Activated CD8-positive, alpha-beta memory T cell treated with anti-CD3 and anti-CD28 coated beads, Interleukin-2, amount 10 ng/mL, durations not matched to agents 7 days and 5 days (primary cell): ENCODE measurements at places on chromosomes 16 and 17. TPM values are rescaled to one million over a fixed set of nuclear protein-coding genes. Genes with fewer than 3 reads are reported as not detected.

Gene MPP2
- 0.61 TPM for total RNA-seq

Gene CAVIN1
- total RNA-seq: 0.66 TPM

Gene TMEM235
- total RNA-seq: not detected

Gene AGRP
- not detected for total RNA-seq

Gene NAGS
- 0.76 TPM for total RNA-seq

Gene ABCC12
- not detected for total RNA-seq

Gene HLF
- 2.5 TPM for total RNA-seq

Gene KCTD5
- total RNA-seq: 34.2 TPM

Gene TMIGD1
- not detected for total RNA-seq

Gene VPS25
- total RNA-seq: 77.8 TPM

Gene FSCN2
- 0.41 TPM for total RNA-seq

DNA sequence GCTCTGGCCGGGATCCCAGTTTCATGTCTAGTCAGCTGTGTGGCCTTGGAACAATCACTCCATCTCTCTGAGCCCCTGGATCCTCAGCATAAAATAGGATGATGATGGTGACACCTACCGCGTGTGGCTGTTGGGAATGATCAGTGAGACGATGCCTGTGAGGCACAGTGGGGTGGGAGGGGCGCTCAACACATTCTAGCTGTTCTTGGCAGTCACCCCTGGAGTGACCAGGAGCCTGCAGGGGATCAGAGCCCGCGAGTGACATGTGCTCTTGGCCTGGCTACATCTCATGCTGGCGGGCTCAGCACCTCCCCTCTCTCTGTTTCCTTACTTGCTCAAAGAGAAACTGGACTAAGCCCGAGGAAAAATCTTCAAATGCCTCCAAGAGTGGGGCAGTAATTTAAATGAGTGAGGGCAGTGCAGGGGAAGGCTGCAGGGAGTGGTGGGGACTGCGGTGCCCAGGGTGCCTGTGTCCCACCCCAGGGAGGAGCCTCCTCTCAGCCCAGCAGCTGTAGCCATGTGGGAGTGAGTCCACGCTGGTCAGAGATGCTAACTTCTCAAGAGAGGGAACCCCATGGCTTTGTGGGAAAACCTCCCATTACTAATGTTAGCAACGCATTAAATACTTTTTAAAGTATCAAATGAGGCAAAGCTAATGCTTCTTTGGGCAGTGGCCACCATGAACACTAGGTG is 23.1 kb upstream of the DOK4 start:
- DNase-seq: no peak

- no peak for DNase-seq
Measured at GRCh38 chr16:49672753-49673152, 183.2 kb downstream of the ZNF423 start.

DNA sequence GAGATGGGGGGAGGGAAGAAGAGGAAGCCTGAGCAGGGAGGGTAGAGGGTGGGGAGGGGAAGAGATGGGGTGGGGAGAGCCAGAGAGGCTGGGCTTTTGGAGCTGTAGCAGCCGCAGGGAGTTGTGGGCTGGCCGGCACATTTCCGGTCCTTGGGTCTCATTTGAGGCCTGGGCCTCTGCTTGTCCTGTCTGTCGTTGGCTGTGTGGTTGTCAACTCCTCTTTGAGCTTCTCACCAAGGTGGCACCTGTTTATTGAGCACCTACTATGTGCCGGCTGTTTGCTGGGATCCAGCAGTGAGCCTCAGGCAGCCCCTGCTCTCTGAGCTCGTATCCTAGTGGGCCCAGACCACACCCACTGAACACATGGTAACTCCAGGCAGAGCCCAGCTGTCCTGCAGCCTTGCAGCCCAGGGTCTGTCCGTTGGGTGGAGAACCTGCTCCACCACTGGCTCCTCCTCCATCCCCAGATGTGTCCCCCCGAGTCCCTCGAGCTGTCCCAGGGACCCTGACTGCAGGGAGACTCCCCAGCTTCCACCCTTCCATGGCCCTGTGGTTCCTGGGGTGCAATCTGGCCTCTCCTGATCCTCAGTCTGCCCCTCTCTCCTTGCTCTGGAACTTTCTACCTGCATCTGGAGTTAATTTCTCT is 164.9 kb downstream of the IRF8 start:
- DNase-seq: no peak

DNA sequence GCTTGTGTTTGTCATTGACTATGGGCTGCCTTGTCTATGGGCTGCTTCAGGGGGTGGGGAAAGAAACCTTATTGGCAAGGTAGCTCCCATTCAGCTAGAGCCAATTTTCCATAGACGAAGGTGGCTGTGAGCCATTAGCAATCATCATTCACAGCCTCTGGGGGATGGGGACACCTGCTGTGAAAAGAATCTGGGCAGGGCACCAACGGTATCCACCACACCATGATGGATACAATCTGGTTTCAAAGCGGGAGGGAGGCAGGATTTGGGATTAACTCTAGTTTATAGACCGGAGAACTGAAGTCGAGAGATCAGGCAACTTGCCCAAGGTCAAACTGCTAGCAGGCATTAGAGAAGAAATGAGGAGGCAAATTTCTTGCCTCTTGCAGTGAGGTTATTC is 182.3 kb downstream of the SHISA9 start:
- DNase-seq: no peak

- DNase-seq: no peak
Measured at GRCh38 chr16:17251496-17251895, 219.3 kb downstream of the XYLT1 start.

- DNase-seq: no peak
Measured at GRCh38 chr16:86626966-86627365, 48.6 kb downstream of the FOXL1 start.

GRCh38 chr16:68636064-68636560 is 9.0 kb upstream of the CDH3 start:
- DNase-seq: no peak

DNA sequence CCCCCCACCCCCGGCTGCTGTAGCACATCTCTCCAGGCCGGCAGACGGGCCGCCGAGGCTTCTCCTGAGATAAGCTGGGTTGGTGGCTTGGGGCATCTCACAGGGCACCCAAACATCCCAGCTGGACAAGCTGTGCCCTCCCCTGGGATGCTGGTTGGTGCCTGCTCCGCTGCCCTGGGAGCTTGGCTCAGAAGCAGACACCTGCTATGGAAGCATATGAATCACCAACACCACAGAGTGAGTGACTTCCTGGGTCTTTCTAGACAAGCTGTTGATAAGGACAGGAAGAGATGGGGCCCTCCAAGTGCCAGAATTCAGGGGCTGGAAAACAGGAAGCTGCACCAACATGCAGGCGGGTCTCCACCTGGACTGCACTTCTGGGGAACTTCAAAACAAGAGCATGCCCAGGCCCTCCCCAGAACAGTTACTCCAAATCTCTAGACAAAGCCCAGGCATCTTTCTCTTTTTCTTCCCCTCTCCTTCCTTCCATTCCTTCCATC is 13.7 kb downstream of the C16orf95 start:
- DNase-seq: no peak

- no peak for DNase-seq
Measured at GRCh38 chr16:25897702-25898101, 205.9 kb downstream of the HS3ST4 start.

- DNase-seq: no peak
Measured at GRCh38 chr16:31532896-31533295, 5.2 kb downstream of the AHSP start.

DNA sequence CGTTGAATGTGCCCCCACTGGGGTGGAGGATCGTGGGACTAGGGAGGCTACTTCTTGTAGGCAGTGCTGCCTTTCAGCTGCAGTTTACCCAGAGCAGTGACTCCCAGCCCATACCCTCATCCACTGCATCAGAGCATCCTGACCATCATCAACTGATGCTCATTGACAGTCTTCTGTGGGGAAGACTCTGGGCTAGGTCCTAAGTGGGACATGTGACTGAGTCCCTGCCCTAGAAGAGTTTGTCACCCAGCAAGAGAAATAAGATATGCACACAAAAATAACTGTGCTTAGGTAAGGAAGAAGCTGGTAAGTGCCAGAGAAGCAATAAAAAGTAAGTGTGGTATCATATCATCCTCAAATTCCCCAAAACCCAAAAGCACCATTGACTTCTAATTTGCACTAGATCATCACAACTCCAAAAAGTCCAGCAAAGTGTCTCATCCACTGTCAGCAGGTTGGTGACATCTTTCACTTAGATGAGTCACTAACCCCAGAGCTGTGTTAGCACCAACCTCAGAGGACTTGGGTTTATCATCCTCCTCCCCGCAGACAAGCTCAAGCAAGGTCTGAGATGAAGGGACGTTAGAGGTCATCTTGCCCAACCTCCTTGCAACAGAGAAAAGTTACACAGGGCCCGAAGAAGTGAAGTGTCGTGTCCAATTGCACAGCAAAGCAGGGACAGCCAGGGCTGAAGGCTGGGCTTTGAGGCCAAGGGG is 99.0 kb downstream of the CCDC182 start:
- peak; percentile 58 for DNase-seq

DNA sequence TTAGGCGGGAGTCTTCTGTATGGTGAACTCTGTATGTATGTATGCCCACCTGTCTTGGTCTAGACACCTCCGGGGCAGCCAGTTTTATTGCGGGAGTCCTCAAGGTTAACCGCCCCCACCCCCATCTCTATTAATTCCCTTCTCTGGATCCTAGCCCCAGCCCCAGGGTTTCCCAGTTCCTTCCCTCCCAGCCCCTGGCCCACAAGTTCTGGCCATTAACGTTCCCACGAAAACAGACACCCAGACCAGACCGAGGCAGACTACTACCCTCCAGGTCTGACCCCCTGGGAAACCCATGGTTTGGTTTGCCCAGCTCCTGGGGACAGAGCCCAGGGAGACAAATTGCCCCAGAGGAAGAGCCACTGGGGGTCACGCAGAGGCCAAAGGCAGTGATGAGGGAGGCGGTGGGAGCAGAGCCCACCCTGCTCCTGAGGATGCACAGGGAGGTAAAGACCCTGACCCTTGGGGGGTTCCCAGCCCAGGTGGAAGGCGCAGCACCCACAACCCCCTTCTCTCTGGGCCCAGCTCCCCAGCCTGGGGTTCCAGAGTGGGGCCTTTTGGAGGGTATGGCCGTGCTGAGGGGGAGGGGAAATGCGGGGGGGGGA is 8.5 kb downstream of the TBKBP1 start:
- DNase-seq: no peak

DNA sequence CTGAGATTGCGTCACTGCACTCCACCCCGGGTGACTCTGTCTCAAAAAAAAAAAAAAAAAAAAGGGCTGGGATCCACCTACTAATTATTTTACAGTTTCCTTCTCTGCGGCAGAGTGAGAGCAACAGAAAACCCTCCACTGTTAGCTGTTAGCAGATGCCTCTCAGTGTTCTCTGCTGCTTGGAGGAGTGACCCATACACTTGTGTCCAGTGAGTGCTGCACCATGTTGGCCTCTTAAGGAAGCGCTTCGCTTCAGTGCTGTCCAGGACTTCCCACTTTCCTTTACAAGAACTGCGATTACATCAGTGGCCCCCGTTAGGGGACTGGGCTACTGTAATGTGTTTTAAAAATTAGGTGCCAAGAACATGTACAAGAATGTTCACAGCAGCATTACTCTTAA is 18.4 kb upstream of the CLEC18B start:
- DNase-seq: no peak

DNA sequence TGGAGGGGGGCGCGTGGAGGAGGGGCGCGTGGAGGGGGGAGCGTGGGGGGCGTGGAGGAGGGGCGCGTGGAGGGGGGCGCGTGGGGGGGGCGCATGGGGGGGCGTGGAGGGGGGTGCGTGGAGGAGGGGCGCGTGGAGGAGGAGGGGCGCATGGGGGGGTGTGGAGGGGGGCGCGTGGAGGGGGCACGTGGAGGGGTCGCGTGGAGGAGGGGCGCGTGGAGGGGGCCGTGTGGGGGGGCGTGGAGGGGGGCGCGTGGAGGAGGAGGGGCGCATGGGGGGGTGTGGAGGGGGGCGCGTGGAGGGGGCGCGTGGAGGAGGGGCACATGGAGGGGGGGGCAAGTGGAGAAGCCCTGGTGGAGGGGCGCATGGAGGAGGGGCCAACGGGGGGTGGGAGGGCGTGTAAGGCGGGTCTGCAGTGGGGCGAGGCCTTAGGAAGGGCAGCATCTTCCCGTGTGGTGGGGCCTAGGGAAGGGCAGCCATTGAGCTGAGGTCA is 7.3 kb downstream of the MSLN start:
- no peak for DNase-seq

DNA sequence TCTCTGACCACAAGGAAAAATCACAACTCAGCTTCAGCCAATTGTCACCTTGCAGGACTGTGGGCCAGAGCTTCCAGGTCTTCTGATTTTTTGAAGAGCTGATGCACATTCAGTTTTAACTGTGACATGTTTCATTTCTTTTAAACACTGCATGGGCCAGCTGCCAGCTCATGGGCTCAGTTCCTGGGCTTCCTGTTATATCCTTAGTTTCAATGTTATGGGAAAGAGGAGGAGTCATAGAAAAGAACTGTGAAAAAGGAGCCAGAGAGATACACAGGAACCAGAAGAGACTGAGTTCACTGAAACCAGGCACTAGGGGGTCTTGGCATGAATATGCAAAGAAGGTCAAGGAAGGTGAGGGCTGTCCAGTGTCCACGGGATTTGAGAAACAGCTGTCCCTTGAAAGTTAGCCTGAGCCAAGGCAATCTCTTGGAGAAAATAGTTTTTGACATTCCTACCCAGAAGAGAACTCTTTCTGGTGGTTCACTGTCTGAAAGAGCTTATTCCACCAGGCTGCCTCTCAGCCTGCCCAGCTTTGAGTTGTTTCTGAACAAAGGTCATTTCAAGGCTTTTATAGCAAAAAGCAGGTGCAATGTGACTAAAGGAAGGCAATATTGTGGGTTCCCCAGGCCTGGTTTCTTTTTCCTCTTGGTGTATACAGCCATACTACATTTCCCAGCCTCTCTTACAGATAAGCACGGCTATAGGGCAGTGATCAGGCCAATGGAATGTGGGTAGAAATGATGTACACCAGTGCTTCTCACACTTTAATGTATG is 10.5 kb downstream of the PDILT start:
- DNase-seq: no peak

- DNase-seq: no peak
Measured at GRCh38 chr17:55769625-55770000, 18.8 kb downstream of the PCTP start.

DNA sequence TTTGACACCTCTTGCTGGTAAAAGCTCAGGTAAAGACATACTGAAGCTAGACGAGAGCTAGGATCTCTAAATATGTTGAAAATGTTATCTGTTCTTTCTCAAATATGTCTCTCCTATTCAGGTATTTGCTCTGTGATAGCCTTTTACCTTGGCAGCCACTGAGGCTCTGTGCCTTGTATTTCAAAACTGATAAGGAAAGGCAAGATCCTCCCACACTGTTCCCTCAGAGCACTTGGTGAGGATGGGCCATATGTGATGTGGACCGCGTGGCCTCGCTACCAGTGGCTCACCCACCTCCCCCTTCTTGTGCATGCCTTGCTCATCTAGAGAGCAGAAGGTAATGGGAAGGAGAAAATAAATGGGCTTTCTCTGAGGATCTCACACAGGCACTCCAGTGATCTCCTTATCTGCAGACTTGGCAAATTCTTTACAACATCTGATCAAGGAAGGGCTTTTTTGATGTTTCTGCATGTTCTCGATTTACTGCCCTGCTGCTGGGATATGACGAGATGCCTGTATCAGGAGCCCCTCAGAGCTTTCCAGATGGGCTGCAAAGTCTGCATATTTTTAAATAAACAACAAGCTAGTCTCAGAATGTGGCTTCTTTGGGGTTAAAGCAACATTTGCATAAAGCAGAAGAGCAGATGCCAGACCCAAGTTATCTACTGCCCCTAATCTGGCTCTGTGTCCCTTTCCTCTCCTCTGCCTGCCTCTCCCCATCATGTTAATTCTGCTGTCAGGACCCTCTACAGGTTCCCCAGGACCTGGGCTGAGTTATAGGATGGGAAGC is 16.9 kb downstream of the HOXB1 start:
- DNase-seq: no peak
